CD4-positive, alpha-beta T cell treated with Interleukin-6 for 4 hours (primary cell): ENCODE measurements at places on chromosomes 4 and X.

DNA sequence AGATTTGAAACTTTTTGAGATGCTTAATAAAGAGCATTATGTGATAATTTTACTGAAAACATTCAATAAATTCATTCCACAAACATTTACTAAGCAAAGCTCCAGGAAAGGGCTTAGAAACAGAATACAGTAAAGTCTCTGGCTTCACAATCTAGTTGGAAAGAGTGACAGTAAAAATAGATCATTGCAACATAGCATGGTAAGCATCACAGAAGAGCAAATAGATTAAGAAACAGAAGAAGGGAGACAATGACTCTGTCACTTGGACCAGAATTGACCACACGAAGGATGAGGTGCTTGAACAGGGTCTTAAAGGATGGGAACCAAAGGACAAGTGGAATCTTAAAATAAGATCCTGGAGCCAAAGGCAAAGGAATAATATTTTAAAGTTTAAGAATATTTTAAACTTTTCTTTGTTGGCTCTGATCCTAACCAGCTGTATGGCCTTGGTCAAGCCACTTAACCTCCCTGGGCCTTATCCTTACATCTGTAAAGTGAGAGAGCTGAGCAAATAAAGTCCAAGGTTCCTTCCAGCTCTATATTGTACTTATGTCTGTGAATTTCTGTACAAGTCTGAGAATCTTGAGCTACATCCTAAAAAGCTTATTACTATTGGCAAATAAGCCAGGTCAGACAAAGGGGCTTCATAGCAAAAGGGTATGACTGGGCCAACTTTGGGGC is 33.9 kb downstream of the SEC24D start:
- no peak for DNase-seq

DNA sequence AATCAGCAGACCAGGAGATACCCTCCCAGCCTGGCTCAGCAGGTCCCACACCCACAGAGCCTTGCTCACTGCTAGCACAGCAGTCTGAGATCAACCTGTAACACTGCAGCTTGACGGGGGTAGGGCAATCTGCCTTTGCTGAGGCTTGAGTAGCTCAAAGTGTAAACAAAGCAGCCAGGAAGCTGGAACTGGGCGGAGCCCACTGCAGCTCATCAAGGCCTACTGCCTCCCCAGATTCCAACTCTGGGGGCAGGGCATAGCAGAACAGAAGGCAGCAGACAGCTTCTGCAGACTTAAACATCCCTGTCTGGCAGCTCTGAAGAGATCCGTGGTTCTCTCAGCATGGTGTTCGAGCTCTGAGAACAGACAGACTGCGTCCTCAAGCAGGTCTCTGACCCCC is 15.1 kb upstream of the GABRA2 start:
- no peak for DNase-seq

GRCh38 chrX:68659385-68659784 is 11.9 kb downstream of the STARD8 start:
- no peak for DNase-seq

DNA sequence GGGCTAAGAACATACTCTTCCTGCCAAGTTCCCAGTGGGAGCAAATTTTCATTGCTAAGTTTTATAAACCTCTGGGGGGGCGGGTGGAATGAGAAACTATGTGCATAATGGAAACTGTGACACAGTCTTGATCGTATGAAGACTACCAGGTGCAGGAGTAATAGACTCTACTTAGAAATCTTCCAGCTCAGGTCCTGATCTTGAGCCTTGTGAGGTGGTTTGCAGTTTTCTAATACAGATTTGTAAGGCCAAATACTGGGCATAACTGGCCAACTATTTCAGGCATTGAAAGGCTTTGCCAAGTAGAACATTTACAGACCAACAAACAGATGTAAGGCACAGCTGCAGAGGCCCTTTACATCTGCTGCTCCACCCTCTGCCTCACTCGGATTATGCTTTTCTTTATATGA is 89.7 kb upstream of the CBR4 start:
- no peak for DNase-seq

GRCh38 chrX:18607966-18608365 is 63.9 kb downstream of the RS1 start:
- DNase-seq: no peak

GRCh38 chrX:54494989-54495813 is 833 bp downstream of the FGD1 start:
- DNase-seq: no peak

GRCh38 chr4:70994069-70994366 is 569 bp downstream of the DCK start:
- no peak for DNase-seq

GRCh38 chr4:181822005-181822375 is 421.2 kb upstream of the TENM3 start:
- DNase-seq: no peak

DNA sequence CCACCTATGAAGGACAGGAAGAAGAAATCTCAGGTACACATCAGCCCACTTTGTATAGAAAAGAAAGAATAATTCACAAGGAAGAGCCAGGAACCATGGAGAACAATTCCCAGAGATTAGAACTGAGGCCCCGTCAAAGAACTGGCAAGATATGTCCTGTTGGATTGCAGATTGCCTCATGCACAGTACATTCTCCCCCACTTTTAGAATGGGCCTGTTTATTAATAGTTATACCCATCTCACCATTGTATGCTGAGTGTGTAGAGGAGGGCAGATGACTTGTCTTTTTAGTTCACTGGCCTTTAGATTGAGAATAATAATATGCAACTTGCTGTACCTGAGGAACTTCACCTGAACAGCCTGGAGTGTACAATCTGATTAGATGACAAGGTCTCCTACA is 315.6 kb upstream of the HAND2 start:
- no peak for DNase-seq

DNA sequence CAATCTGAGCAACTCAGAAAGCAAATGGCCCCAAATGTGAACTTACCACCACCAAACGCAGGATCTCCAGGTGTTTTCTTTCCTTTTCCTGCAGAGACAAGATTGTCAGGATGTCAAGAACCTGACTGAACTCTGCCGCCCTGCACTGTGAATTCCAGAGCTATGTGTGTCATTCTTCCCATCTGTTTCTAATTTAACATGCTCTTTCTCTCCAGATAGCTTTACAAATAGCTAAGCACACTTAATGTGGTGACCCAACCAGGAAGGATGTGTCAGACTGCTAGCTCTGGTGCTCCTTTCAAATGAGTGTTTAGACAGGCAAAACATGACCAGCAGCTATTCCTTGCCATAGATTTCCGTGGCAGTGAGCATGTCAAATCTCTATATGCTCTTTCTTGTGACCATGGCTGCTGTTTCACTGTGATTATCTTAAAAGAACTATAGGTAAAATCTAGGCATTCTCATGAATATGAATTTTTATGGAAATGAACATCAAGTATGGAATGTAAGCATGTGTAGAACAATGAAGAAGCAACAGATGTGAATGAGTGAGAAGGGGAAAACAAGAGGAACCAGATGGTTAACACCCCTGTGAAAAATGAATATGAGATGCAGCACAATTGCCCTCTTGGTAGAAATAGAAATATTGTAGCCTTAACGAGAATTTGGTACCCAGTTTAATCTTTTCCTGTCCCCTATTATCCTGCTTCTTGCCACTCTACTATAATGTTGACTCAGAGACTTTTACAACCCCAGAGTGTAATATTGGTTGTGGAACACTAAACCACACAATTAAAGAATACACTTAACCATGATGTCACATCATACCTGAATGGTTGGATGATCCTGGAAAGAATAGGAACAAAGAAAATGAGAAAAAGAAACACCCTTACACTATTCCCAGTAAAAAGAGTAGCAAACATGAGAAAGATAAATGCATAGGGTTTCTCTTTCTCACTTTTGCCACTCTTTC is 247.8 kb upstream of the DKK2 start:
- DNase-seq: no peak
